Kidney glomerular epithelial cell (primary cell): ENCODE measurements at places on chromosomes 7 and 10.
A peak's percentile ranks its signal among the peaks of the same experiment; 100 is the strongest.

DNA sequence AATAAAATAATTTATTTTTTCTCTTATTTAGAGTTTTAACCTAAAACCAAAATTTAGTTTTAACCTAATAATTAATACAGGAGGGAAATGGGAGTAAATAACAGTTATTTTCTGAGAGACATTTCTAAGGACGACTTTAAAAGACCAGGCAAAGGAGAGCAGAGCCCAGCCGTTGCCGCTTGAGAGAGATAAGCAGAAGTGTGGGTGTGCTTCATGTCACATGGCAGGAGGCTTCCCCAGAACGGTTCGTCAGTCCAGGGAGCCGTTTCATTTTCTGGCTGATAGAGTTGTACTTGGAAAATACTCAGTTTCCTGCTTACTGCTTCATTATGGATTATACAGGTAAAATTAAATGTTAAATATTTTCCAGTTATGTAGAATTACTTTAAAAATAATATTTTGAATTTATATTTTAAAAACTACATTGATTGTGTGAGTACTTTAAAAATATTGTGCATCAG, 61.4 kb downstream of the ST7 start:
- DNase-seq: peak; percentile 26

- no peak for DNase-seq
These were observed 6.5 kb upstream of the SSBP1 start for GRCh38 chr7:141731476-141732149.

GRCh38 chr10:130179640-130180039, 43.4 kb downstream of the GLRX3 start:
- DNase-seq: peak; percentile 44

- peak; percentile 99 for DNase-seq
These were observed 23.6 kb upstream of the SEMA3C start for GRCh38 chr7:80942261-80943041.

- DNase-seq: no peak
These were observed 748.7 kb downstream of the AUTS2 start for GRCh38 chr7:70346844-70347462.

- no peak for DNase-seq
These were observed 93.7 kb downstream of the CFAP58 start for GRCh38 chr10:104447331-104447730.

DNA sequence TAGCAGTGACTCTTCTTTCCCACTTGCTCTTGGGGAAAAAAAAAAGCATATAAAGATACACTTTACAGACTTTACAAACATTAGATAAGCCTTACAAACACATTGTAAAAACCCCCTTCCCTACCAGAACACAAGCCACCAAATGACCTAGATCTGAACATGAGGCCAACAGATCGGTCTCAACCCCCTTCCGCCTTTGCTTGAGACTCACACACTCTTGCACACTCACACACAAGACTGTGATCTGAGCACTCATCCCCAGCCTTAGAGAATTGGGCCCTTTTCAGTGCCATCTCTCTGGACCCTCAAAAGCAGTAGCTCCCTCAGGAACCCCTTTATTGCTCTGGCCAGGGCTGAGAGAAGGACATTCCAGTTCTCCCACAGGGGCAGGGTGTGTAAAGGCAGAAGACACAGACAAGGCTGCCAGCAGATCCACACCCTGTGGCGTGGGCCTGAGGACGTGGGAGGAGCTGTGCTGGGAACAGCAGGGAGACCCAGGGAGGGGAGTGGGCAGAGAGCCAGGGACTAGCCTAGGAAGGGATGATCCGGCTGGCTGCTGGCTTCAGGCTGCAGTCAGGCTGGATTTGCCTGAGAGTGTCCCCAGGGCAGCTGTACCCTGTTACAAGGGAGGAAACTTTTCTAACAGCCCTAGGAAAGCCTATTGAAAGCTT, 206.7 kb downstream of the KIAA1217 start:
- no peak for DNase-seq

GRCh38 chr7:137934941-137935883, 66.7 kb downstream of the CREB3L2 start:
- DNase-seq: no peak

- no peak for DNase-seq
These were observed 11.5 kb upstream of the GARIN1A start for GRCh38 chr7:128660596-128660995.

- DNase-seq: peak; percentile 86
These were observed 76.4 kb upstream of the LRRC17 start for GRCh38 chr7:102836191-102836919.

GRCh38 chr10:85901599-85901998, 465.0 kb downstream of the GRID1 start:
- DNase-seq: no peak

DNA sequence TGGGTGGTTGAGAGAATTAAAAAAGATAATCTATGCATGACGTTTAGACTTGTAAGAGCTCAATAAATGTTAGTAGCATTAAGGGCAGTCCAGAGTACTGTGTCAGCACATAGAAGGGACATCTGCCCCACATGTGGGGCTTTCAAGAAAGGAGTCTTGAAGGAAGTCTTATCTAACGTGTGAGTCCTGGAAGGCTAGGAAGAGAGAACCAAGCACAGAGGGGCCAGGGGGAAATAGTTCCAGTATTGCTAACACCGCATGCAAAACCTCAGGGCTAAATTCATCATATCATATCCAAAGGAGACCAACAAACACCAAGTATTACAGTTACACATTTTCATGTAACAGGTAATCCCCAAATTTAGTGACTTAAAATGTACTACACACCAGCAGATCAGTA, 122.7 kb downstream of the AOAH start:
- no peak for DNase-seq

- DNase-seq: no peak
These were observed 152.6 kb downstream of the RAPGEF5 start for GRCh38 chr7:22204312-22204711.

- no peak for DNase-seq
These were observed 84.6 kb upstream of the ZNF438 start for GRCh38 chr10:31116226-31116625.

DNA sequence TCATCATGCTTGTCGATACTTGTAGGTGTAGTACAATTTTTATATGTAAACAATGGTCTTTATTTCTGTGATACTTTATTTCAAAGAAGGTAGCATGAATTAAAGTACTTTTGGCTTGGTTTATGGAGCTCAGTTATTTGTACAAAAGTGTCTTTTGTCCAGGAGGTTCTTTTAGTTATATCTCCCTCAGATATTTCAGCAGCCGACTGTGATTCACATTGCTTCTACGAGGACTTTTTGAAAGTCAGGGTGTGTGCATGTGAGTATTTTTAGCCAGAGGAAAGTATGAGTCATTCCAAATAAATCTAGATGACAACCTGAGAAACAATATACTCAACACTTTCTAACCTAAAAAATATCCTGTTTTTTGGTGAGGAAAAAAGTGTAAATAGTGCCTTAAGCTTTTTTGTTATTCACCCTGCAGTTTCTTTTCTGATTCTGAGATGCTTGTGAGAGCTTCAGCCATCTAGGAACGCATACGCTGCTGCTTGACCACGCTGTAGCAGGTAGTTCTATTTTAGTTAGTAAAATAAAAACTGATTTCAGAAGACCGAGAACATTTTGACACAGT, 595 bp upstream of the SUN1 start:
- DNase-seq: peak; percentile 92

DNA sequence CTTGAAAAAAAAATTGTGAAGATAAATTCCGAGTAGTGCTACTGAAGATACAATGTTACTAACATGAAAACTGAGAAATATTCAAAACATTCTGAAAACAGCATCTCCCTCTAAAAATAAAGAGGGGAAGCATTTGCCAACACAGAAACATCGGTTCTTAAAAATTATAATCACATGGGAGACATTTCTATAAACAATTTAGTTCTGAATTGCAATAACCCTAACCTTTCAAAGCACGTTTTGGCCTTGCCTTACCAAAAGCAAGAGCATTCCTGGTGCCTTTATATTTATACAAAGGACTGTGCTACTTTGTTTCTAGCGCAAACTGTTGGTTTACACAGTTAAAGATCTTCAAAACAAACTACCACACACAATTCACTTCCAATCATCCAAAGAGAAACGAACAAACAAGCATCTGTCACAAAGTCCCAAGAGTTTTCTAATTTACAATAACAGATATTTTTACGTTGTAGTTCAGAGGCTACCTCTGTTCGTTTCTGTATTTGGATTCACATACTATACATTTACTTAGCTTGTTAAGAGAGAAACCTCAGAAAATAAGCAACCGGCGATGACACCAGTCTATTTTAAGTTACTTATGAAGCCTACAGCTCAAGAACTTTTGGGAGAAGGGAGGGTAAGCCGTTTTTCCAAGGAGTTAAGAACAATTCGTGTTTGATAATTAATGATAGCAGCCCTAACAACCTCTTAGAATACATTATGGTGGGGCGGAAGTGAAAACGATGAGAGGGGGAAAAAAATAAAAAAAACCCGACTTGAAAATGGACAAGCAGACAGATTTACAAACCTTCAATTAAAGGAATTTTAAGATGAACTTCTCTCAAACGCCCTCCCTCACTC, 1.3 kb downstream of the ABI1 start:
- DNase-seq: no peak

DNA sequence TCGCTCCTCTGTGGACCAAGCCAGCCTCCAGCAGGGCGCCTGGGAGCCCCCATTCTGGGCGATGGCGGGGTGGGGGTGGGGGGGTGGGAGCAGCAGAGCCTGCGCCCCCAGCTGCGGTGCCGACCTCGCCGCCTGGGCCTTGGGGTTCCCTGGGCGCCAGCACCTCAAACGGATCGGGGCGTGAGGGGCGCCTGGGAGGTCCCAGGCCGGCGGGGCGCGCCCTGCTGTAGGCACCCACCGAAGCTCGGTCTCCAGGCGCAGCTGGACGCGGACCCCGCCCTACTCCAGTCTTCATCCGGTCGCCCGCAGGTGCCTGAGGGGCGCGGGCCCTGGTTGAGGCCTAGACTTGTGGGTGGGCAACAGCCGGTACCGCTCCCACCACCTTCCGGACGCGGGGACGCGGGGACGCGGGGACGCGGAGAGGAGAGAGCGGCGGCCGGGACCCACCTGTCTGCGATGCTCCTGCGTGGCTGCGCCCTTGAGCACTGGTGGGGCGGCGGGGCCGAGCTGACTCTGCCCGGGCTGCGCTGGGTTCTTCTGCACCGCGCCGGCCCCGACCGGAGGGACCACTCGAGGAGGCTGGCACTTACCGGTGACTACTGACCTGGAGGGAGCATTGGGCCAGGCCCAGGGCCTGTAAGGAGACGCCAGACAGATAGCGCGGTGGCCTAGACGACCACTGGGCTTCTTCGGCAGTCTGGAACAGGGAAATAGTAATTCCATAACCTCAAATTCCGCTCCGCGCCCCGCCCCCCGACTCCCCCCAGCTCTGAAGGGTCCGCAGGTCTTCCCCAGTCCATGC, 5.5 kb upstream of the KCP start:
- DNase-seq: no peak

DNA sequence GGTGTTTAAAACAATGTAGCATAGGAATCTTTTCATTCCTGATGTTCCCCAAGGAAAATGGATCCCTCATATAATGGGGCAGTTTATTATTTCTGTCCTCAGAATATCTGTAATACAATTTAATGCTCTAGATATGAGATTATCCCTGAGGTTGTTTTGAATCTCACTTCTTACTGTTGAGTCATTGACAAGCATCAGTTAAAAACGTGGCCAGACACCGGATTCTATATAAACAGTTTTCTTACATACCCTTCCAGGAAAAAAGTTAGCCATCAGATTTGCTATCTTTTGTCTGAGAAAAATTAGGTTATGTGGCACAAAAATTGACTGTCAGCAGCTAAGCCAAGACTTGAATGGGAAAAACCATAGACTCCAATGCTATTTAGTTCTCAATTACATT, 539.8 kb upstream of the CELF2 start:
- DNase-seq: no peak

- DNase-seq: peak; percentile 17
These were observed 87.3 kb upstream of the TES start for GRCh38 chr7:116122972-116123595.

GRCh38 chr7:129902788-129903422, 49.9 kb downstream of the UBE2H start:
- no peak for DNase-seq

DNA sequence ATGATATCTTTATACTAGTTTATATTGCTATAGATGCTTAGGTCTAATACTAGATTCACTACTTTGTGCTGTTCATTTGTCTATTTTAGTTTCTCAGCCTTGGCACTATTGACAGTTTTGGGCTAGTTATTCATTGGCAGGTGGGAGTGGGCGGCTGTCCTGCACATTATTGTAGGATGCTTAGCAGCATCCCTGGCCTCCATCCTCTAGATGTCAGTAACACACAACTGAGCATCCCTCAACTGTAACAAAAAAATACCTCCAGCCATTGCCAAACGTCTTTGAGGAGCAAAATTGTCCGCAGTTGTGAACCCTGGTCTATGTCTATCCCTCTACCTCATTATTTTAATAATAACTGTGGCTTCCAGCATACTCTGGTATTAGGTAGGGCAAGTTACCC, 34.4 kb upstream of the PNLIP start:
- no peak for DNase-seq

- DNase-seq: no peak
These were observed 102.5 kb upstream of the PTN start for GRCh38 chr7:137446025-137446424.

- peak; percentile 20 for DNase-seq
These were observed 176.1 kb upstream of the KLF14 start for GRCh38 chr7:130909881-130910672.

GRCh38 chr7:15855525-15856109, 169.1 kb upstream of the MEOX2 start:
- DNase-seq: no peak

DNA sequence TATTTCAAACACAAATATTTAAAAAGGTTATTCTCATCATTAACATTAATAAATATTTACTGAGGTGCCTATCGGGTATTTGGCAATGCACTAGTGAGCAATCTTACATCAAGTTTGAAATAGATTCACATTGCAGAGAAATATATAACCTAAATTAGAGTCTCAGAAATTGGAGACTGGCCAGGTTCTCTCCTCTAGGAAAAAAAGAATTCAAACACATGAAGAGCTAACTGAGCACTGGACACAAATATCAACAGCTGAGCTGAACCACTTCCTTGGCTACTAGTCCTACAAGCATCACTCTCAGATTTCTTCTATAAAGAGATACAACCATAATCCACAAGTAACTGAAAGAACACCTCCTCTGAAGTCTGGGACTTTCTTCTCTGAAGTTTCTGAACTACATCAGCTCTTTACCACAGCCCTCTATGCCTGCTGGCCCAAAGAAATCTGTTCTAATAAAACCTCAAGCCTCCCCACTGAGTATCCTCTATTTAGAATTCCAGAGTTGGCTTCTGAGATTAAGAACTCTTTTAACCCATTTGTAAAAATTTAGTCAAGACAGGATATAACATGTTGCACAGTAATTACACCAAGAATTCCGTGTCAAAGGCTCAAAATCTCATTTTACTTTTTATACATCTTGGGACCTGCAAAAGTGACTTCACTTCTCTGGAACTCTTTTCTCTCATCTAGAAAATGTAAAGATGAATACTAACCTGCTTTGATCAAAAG, 45.2 kb downstream of the MTERF1 start:
- no peak for DNase-seq
